ENCODE measurements at places on chromosomes 1 and 21. TPM values are rescaled to one million over a fixed set of nuclear protein-coding genes. Genes with fewer than 3 reads are reported as not detected.

- DNase-seq: no peak
Measured at GRCh38 chr1:12473596-12474362, 144.2 kb downstream of the DHRS3 start.

Gene LAMC2
- total RNA-seq: 1,201 TPM

GRCh38 chr1:46637444-46638083, 21.0 kb upstream of the MOB3C start:
- no peak for DNase-seq

Gene NECTIN4
- total RNA-seq: 13.2 TPM

DNA sequence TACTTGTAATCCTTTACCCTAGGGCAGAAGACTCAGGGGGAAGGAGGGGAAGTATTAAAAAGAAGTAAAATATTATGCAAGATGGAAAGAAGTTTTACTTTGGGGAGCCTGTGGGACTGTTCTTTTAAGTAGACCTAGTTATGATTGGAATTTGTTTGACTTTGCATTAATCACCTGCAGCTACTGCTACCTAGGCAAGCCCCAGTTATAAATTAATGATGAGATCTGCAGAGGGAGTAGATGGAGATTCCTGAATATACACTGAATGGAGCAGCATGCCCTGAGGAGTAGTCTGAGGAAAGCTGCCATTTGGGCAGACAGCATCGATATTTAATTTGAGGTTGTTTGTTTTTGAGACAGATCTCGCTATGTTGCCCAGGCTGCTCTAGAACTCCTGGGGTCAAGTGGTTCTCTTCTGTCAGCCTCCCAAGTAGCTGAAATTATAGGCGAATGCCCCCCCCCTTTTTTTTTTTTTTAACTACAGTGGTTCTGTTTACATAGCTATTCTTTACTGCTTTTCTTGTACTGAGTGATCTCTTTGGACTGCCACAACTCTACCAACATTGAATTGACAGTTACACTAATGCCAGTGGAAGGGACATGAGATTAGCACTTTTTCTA, 81.4 kb upstream of the SERTAD4 start:
- DNase-seq: no peak

Gene BSND
- total RNA-seq: not detected

Gene ATP6V1G3
- total RNA-seq: not detected

GRCh38 chr21:42632336-42632751, 21.1 kb upstream of the PDE9A start:
- DNase-seq: no peak

Gene MOV10
- 52.2 TPM for total RNA-seq

Measured in mammary epithelial cell (primary cell).